Dermis blood vessel endothelial cell (primary cell): ENCODE measurements at places on chromosomes 11 and 22.

- no peak for DNase-seq
Observed at GRCh38 chr11:91761406-91762025, 463.1 kb upstream of the FAT3 start.

GRCh38 chr11:64711138-64711955 lies 11.7 kb downstream of the NRXN2 start:
- DNase-seq, result no peak

- peak; percentile 95 for DNase-seq
Observed at GRCh38 chr22:38202437-38203089, 769 bp downstream of the MAFF start.

DNA sequence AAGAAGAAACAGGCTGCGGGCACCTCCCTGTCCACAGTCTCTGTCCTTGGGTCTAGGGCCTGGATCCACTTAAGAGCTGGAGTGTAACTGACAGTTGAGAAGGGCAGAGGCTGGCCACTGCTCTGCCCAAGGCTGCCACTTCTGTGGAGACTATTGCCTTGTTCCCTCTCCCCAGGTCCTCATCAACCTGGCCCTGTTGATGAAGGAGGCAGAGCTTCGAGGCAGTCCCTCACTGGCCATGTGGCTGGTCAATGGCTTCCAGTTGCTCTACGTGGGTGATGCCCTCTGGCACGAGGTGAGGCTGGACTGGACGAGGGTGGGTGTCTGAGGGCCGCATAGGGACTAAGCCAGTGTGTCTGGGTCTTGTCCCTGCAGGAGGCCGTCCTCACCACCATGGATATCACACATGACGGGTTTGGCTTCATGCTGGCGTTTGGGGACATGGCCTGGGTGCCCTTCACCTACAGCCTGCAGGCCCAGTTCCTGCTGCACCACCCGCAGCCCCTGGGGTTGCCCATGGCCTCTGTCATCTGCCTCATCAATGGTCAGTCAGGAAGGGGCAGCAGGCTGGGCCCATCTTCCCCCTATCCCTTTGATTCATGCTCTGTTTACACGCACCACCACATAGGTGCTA lies 2.8 kb downstream of the ZNHIT2 start:
- DNase-seq, result no peak

DNA sequence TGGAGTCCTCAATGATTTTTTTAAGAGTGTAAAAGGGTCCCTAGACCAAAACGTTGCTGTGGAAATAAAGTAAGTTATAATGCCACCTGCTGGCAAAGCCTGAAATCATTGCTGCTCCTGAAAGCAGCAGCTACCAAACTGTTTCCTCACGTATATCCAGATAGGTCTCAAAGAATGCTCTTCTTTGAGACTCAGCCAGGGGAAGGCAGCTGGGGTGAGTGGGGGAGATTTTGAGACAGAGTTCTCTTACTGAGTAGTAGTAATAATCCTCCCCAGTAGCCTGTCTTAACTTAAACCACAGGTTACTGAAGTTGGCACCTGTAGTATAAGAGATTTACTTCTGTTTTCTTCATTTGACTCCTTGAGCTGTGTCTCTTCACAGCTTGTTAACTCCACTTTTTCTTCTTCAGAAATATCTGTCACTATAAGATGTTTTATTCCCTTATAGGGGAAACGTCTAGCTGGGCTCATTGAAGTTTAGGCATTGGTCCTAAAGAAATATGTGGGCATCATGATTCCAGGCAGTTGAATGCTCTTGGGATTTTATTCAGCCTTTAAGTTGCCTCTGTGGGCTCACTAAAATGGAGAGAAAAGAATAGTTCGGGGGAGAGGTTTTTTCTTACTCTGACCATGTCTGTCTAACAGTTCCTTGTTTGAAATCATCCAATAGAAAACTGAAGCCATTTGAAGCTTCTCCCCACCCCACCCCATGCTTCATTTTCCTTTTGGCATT lies 77.9 kb downstream of the BTBD10 start:
- DNase-seq, result peak; percentile 70

- no peak for DNase-seq
Observed at GRCh38 chr11:88327061-88327460, 10.5 kb downstream of the CTSC start.

DNA sequence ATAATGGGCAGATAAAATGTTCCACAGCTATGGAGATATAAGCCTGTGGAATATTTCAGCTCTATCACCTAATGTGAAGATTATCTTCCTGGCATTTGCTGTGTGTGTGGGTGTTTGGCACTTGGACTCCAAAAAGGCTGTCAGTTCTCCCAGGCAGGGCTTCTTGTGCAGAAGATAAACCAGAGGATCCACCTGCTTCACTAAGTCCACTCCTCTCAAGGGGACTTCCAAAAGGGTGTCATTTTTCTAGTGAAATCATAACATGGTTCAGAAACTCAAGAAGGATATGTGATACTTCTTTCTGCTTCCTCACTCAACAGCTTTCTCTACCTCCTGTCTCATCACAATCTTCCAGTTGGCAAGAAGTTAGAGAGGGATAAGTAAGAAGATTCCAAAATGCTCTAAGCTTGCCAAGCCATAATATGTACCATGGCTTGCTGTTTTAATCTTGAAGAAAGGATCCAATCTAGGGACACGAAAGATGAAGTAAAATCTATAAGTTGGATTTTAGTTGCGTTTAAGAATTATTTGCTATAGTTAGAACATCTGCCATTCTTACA lies 206.2 kb upstream of the MTMR2 start:
- no peak for DNase-seq

GRCh38 chr11:118623269-118623655 lies 15.8 kb downstream of the PHLDB1 start:
- DNase-seq, result peak; percentile 43

- DNase-seq, result no peak
Observed at GRCh38 chr11:122853261-122853660, 15.0 kb downstream of the CRTAM start.

GRCh38 chr11:60874421-60875365 lies 7.4 kb downstream of the ZP1 start:
- no peak for DNase-seq

- DNase-seq, result no peak
Observed at GRCh38 chr11:101508370-101508769, 75.4 kb downstream of the TRPC6 start.

GRCh38 chr11:117931971-117932370 lies 2.8 kb upstream of the TMPRSS13 start:
- DNase-seq, result no peak

DNA sequence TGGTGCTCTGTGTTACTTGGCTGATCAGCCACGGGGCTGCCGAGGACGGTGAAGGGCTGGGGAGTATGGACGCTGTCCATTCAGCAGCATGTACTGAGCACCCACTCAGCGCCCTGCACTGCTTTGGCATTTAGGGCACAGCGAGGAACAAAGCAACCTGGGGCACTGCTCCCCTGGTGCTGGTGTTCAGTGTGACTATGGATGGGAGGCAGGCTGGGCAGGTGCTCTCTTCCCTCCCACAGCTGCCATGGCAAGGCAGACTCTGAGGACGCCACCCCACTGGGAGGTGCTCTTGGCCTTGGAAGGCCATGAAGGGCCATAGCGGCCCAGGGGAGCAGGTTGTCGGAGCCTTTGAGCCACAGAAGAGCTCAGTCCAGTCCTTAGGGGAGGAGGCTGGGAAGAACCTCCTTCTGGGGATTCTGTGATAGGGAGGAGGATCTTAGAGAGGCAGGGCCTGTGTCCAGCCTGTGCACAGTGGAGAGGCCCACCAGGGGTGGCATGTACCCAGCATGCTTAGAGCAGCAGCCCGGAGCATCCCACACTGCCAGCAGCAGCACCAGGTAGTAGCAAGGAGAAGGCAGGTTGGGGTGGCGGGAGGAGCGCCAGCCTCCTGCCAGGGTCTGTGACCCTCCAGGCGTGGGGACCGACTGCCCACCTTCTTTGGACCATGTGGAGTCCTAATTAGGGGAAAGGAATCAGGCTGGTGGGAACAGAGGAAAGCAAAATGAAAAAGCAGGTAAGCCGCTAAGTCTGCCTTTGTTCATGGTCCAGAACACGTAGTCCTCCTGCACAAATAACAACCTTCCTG lies 141.8 kb downstream of the MPPED1 start:
- DNase-seq, result no peak

DNA sequence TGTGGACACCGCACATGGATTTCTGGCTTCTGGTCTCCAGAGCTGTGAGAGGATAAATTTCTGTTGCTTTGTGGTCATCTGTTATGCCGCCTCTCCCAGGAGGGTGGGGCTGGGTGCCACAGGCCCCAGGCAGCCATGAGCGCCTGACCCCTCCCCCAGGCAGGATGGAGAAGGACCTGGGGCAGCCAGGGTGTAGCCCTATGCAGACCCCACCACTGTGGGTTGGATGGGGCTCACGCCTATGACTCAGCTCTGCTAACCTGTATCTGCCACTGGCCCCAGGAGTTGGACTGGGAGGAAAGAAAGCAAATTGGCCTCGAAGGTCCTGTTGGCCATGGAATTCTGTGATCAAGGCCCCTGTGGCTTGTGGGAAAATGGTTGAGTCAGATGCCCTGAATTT lies 1351.1 kb downstream of the BRD1 start:
- DNase-seq, result no peak

DNA sequence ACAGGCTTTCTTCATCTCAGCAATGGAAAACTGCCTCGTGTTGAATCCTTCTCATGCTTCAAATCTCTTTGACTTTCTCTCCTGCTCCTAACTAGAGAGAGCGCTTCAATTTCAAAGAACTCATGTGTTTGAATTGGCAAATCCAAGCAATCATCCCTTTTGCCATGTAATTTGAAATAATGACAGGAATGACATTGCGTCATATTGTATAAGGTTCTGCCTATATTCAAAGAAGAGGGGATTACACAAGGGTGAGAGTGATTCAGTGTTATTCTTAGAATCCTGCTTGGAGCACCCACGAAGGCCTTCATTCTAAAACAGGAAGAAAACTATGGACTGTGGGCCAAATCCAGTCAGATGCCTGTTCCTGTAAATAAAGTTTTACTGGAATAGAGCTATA lies 720.6 kb downstream of the JRKL start:
- no peak for DNase-seq

DNA sequence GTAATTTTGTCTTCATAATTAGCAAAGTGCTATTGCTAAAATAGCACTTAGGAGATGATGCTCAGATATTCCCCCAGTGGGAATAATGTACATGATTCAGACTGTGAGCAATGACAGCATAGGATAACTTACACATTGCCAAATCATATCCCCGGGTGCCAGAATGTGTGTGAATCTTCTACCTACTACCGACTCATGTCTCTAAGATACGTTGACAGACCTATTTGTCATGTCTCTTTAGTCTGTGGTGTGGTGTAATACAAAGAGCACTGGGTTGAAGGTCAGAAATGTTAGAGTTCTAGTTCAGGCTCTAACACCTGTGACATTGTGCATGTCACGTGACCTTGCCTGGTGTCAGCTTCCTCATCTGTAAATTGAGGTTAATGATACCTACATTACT lies 31.0 kb upstream of the PICALM start:
- no peak for DNase-seq

DNA sequence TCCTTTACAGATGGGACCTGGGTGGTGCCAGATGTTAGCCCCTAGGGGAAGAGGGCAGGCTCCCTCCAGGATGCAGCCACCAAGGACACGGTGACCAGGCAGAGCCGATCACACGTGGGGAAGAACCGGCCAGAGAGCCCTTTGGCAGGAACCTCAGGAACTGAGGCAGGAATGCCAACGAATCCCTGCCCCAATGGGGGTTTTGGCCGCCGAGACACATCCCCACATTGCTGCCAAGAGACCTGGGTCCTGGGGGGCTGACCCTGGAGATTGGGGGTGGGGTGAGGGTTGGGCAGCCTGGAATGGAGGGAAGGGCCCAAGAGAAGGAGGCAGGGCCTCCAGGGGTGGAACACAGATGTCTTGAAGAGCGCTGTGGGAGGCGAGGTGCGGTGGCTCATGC lies 28.7 kb upstream of the LMO1 start:
- no peak for DNase-seq

DNA sequence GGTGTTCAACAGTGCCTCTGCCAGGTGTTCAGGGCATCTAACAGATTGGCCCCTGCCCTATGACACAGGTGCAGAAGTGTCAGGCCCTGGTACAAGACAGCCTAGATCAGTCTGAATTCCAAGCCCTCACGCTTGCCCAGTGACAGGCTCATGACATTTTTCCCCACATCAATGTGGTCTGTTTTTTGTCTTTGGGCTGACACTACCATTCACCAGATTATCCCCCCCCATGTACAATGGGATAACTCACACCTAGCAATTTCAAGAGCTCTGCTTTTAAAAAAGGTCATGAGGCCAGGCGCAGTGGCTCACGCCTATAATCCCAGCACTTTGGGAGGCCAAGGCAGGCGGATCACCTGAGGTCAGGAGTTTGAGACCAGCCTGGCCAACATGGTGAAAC lies 155.5 kb upstream of the PITPNB start:
- DNase-seq, result no peak

DNA sequence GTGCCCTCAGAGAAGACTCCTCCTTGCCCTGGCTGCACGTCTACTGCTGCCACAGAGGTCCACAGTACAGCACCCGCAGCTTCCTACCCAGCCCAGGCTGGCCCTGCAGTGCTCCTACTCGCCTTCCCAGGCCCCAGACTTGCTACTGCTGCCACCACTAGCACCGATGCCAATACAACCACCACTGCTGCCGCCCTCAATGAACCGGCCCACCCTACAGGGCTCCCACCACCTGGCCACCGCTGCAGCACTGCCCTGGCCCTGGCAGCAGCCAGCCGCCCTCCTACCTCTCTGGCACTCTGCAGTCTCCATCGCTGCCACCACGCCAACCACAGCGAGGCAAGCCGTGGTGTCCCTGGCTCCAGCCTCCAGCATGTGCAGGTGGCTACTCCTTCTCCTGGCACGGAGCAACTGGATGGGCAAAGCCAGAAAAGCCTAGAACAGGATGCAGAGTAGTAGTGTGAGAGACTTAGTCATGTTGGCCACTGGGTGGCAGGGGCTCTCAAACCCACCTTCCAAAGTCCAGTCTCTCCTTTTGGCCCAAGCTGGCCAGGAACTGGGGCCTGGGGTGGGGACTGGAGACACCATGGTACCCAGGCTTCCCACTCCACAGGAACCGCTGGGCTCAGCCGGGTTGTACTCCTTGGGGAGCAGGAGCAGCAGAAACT lies 39.4 kb downstream of the C22orf42 start:
- DNase-seq, result no peak

GRCh38 chr11:34750692-34751405 lies 130.0 kb downstream of the EHF start:
- no peak for DNase-seq

DNA sequence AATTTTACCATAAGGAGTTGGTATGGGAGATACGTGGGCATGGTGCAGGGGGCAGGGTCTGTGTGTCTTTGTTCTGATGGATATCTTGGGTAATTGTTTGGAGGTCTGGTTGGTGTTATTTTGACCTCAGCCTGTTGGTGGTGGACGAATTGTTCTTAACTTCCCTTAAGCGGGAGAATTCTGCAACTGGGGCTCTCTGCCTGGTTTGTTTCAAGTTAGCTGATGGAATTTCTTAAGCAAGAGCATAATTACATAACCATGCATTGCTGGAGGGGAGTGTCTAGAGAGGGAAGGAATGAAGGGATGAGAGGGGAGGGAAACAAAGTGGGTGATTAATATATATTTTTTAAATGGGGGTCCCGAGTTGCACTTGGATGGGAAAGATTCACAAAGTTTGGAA lies 908.5 kb upstream of the RAG2 start:
- no peak for DNase-seq
